ENCODE measurements at places on chromosomes 5 and 9.

- DNase-seq: no peak
Observed at GRCh38 chr9:35608221-35608620, 3.2 kb downstream of the TESK1 start.

- DNase-seq: no peak
Observed at GRCh38 chr5:64629841-64630240, 60.5 kb upstream of the SHISAL2B start.

DNA sequence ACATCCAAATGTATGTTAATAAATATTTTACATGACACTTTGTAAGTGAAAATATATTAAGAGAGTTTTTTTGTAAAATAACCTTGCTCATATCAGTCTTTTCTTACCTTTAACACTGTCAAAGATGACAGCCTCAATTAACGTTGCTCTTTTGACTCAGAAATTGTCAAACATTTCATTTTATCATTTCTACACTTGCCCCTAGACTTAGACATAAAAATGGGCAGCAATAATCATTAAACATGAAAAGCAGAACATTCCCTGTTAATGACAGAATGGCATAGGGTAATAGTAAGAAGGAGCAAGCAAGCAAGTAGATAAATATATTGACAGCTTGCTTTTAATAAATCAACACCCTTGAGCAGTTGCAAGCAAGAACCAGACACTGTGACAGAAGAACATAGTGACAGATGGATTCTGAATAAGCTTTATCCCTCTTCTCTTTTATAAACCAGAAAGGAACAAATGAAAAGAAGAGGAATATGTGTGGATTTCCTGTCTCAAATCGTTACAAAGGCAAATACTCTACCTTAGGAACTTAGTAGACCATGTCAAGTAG is 796.0 kb upstream of the CHD1 start:
- DNase-seq: no peak

GRCh38 chr5:62093976-62094375 is 212.0 kb upstream of the KIF2A start:
- no peak for DNase-seq

- DNase-seq: peak; percentile 67
Observed at GRCh38 chr5:141560725-141561483, 57.9 kb downstream of the DIAPH1 start.

DNA sequence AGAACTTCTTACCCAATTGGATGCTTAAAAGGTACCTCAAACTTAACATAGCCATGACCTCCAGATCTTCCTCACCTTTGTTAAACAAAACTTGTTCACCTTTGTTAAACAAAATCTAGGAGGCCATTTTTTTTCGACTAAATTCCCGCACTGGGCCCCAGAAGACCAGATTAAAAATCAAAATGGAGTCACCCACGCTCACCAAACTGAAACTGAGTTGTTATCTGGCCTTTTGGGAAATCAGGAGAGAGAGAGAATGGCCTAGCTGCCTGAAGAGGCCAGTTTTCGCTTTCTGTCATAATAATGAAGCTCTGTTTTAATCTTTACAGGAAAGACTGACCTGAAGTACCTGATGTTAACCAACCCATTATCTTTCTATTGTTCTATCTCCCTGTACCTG is 69.4 kb downstream of the FYB1 start:
- no peak for DNase-seq

DNA sequence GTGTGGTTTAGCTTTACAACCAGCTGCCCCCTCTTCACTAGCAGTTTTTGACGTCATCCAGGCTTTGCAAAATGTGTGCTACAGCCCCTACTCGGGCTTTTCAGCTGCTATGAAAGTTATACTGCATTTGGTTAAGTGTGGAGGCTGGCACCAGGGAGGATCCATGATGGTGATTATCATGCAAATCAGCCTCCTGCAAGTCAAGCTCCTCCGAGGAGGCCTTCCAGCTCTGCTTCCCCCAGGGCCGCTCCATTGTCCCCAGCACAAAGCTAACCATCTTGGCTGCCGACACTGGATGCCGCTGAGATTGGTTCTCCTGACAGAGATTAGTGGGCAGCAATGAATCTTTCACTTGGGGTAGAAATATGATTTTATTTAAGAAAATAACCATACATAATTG is 159.6 kb downstream of the NR2F1-AS1 start:
- DNase-seq: no peak

- DNase-seq: no peak
Observed at GRCh38 chr5:38424148-38425060, 132.0 kb downstream of the LIFR start.

DNA sequence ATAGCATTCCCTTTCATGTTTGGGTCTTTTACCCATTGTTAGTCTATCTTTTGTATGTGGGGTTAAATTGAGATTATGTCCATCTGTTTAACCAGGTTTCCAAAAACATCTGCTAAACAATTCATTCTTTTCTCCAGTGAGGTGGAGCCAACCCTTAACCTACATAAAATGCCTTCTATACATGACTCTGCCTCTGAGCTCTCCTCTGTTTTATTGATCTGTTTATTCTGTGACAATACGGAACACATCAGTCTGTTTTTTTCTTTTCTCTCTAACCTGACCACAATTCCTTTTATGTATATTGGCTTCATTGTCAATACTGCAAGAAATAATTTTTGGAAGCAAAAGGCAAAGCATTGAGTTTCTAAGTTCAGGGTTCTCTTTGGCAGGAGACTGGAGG is 9.9 kb upstream of the ARL15 start:
- no peak for DNase-seq

DNA sequence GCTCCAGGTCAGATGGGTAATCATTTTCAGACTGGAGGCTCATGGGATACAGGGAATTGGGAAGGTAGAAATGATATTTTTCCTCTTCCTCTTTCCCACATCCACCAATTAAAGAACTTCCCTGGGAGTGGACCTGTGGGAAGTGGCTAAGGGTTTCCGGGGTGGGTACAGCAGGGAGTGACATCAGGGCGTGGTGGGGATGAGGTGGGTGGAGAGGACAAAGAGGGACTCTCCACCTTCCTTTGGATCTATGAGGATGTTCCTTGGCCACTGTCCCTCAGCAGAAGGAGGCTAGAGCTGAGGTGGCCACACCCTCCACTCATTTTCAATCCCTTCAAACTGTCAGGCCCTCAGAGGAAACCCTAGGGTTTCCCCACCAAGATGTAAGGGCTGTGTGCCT is 54.7 kb downstream of the IRF1 start:
- no peak for DNase-seq

GRCh38 chr9:33466565-33467495 is 6.9 kb downstream of the NOL6 start:
- no peak for DNase-seq

- no peak for DNase-seq
Observed at GRCh38 chr5:41057231-41057630, 13.9 kb downstream of the MROH2B start.

DNA sequence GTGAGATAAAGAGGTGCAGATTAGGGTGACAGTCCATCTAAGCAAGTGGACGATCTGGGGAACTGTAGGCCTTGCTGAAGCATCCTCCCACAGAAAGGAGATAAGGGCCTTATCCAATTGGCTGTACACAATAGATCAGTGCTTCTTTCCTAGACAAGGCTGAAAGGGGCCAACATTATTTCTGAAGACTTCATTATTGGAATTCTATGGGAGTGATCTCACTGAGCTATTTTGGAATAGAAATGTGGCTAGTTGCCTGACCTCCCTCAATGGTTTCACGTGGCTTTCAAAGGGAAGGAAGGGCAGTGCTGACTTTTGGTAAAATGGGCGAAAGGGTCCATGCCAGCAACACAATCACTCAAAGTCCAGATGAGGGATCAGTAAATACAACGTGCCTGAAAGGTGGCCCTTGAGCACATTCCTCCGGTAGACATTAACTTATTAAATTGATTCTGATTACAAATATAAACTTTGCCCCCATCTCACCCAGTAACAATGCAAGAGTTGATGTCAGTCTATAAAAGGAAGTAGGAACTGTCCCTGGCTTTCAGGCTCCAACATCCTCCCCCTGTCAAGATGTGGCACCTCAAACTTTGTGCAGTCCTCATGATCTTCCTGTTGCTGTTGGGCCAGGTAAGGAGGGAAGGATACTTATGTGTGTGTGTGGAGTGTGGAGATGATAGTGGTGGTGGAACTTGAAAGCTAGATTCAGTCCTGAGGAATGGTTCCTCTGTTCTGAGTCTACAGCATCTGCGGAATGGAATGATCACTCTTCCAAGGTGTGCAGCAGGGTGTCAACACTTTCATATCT is at the start of gene LEAP2:
Gene LEAP2 (plus strand): TSS at position 550 of the 811 bp plus-strand sequence. CDS start 27 bp downstream, at position 577.
- no peak for DNase-seq

- DNase-seq: no peak
Observed at GRCh38 chr5:116415182-116415581, 159.4 kb downstream of the SEMA6A start.

DNA sequence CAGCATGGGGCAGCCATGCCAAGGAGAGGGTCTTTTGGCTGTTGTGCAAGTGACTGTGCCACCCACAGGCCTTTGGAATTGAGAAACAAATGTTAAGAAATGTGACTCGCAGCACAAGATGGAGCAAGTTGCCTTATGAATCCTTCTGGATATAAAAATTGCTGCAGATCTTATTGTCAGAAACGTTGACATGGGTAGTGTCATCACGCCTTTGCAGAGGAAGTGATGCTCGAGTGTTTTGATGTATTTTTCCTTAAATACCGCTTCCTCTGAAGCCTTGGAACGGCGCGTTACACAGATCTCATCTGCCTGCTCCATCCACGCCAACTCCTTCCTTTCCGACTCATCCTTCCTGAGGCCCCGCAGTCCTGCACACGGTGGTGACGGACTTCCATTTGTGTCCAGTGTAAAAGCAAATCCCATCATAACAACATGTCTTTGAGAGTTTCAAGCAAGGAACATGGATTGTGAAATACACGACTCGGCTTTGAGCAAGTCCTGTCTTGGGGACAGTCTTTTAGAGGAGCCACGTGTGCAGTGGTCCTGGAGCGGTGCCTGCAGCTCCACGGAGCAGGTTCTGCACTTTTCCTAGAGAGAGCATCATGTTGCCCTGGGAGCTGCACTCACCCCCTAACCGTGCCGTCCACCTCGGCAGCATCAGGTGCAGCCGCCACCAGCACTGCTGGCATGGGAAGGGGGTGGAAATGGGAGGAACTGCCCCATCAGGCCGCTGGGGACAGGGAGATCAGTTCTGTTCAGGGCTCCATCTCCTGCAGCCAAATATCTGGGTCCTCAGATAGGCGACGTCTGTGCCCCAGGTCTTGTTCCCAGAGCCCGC is 15.1 kb downstream of the ROPN1L start:
- no peak for DNase-seq

DNA sequence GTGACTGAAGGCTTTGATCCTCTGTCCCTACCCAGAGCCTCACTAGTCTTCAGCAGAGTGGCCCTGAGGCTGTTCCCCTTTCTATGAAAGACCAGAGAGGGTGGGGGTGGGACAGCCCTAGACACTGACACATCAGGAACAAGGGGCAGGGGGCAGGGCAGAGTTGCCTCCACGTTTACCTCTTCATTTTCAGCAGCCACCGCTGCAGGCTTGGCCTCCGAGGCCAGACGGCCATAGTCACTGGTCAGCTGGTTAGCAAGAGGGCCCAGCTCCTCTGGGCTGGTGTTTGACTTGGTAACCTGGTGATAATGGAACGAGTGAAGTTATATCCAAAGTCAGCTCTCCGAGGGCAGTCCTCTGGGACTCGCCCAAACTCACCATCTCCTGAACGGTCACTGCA is 15.6 kb upstream of the TPM2 start:
- no peak for DNase-seq

DNA sequence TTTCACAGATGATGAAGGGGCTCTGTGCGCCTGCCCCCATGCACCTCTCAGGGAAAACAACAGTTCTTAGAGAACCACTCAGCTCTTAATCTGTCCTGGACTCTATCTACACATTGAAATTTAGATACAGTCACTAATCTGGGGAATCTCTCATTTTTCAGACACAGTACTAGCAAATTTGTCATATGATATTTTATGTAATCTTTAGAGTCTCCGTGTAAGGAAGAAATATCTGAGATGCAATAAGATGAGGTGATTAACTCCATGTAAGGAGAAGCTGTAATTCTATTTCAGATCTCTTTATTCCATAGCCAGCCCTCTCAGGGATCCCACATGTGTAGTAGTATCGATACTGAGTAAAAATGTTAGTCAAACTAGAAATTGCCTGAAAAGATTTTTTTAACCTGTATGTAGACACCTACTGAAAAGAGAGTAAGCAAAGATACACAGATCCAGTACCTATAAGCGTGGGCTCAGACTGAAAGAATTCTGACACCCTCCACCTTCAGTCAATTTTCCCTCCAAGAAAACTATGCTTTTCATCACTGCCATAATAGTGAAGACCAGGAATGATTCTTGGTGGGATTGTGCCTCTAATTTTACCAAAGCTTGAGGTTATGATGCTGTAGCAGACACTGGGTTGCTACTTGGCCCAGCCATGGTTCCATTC is 279.6 kb upstream of the TMEM161B start:
- DNase-seq: no peak

- DNase-seq: no peak
Observed at GRCh38 chr9:91185193-91185886, 176.4 kb downstream of the AUH start.

DNA sequence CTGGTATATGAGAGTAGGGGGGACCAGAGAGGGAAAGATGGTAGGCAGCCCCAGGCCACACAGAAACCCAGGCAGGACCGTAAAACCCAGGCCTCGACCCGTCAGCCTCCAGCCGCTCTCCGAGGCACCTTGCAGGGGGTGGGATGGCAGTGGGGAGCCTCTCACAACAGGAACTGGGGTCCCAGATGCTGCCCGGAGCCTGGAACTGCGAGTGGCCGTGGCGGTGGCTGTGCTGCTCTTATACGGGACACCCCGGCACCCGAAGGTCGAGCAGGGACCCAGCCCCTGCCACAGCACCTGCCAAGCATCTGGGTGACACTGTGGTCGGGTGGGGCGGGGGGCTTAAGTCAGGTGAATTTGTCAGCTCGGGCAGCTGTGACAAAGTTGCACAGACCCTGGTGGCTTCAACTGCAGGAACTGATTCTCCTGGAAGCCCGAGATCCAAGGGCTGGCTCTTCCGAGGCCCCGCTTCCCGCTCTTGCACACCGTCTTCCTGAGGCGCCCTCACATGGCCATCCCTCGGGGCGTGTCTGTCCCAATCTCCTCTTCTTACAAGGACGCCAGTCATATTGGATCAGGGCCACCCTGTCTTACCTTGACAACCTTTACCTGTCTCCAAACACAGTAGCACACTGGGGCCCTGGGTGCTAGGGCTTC is 47.6 kb upstream of the EGFL7 start:
- no peak for DNase-seq

DNA sequence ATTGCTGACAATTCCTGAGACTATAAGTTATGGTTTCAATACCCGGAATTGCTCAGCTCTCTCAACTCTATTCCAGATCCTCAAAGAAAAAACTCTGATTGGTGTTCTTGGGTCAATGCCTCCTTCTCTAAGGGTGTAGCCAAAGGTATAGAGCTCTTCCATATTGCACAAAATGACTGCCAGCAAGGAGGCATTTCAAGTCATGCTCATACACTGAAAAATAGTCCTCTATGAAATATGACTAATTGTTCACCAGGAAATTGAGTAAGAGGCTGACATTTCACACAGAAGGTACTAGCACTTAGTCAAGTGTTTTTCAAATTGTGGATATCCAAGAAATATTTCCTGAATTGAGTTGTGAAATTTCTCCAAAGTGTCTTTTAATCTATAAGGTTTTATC is 111.1 kb upstream of the KLF9 start:
- no peak for DNase-seq

- no peak for DNase-seq
Observed at GRCh38 chr9:128091144-128091543, 23.1 kb downstream of the SLC25A25 start.

Data from T1000 (cell line).